Lung (tissue), 17 donors: ENCODE measurements at places on chromosomes 1 and 21. TPM values are rescaled to one million over a fixed set of nuclear protein-coding genes. Genes with fewer than 3 reads are reported as not detected.

DNA sequence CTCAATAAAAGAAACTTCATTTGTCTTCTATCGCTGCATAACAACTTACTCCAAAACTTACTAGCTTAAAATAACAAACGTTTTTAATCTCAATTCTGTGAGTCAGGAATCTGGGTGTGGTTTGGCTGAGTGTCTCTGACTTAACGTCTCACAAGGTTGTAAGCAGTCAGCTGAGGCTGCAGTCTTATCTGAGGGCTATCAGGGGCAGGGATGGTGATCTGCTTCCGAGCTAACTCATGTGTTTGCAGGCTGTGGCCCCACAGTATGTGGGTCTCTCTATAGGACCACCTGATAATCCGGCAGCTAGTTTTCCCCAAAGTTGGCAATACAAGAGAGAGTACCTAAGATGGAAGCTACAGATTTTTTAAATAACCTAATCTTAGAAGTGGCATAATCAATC is 234.2 kb upstream of the FGGY start:
- H3K27me3 ChIP-seq = no peaks in the 10 kb centered on the region
- no peak overlapping the region for H3K4me3 ChIP-seq
- peaks cover 10% of the 10 kb centered on the region for H3K4me1 ChIP-seq
- H3K36me3 ChIP-seq = no peaks in the 10 kb centered on the region

- DNase-seq = no peak
- no peak overlapping the region for H3K27ac ChIP-seq
- H3K4me1 ChIP-seq = no peaks in the 10 kb centered on the region
- H3K4me3 ChIP-seq = no peak overlapping the region
- no peaks in the 10 kb centered on the region for H3K27me3 ChIP-seq
- no peaks in the 10 kb centered on the region for H3K36me3 ChIP-seq
Measured at GRCh38 chr1:24454673-24455072, 39.1 kb downstream of the NIPAL3 start.

GRCh38 chr1:24705260-24706073 is 39.8 kb upstream of the CLIC4 start:
- H3K27me3 ChIP-seq = no peaks in the 10 kb centered on the region
- peaks cover 5% of the 10 kb centered on the region for H3K4me1 ChIP-seq
- H3K27ac ChIP-seq = peak overlapping the region; percentile 78

DNA sequence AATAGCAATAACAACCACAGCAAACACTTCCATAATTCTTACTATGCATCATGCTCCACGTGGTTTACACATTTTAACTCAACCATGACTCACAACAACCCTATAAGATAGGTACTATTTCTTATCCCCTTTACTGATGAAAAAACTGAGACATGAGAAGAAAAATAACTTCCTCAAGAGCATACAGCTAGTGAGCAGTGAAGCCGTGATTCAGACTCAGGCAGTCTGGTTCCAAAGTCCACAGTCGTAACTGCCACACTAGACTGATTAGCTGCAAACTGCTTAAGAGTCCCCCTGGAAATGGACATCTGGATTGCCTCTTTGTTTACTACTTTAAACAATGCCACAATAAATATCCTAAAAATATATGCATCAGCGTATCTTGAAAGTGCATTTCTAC is 55.7 kb downstream of the PLD5 start:
- H3K36me3 ChIP-seq = no peaks in the 10 kb centered on the region

GRCh38 chr1:35857830-35858229 is 25.2 kb upstream of the AGO1 start:
- H3K27ac ChIP-seq = no peak overlapping the region
- H3K4me3 ChIP-seq = no peak overlapping the region
- H3K27me3 ChIP-seq = no peaks in the 10 kb centered on the region
- peak; percentile 47 for DNase-seq
- no peaks in the 10 kb centered on the region for H3K4me1 ChIP-seq

DNA sequence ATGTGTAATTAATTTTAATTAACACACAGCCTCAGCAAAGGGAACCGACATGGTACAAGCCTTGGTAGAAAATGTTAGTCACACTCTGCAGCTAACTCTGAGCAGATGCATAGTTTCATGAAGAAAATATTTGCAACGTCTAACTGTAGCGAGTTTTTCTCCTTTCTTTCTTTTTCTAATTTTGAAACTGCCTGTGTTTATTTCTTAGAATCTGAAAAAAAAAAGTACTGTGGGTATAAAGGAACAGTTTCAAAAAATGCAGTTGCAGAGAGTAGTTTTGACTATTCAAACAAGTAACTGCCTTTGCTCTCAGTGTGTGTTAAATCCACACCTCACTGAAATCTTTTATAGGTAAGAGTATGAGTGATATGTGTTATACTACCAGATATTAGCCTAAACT is 149.9 kb upstream of the C1orf105 start:
- H3K4me1 ChIP-seq = peaks cover 9% of the 10 kb centered on the region
- no peak for DNase-seq
- H3K4me3 ChIP-seq = no peak overlapping the region
- no peaks in the 10 kb centered on the region for H3K27me3 ChIP-seq
- no peaks in the 10 kb centered on the region for H3K36me3 ChIP-seq

DNA sequence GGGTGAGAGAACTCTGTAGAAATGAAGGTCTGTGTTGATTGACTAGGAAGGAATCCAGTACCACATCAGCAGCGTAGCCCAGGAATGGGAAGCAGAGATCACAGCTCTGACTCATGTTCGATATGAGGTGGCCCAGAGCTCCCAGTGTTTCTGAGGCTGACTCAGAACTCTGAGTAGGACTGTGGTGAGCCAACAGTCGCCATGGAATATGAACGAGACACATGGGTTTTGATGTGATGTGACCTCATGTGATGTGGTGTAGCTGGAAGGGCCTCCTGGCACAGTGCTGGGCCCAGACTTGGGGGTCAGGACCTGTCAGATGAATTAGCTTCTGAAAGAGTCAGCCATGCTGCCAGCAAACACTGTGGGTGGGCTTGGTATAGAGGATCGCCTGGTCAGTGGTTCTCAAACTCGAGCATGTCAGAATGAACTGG is 237.0 kb downstream of the MRPL39 start:
- no peaks in the 10 kb centered on the region for H3K27me3 ChIP-seq
- no peaks in the 10 kb centered on the region for H3K36me3 ChIP-seq
- H3K4me3 ChIP-seq = no peak overlapping the region
- peak; percentile 84 for DNase-seq
- H3K4me1 ChIP-seq = no peaks in the 10 kb centered on the region
- H3K27ac ChIP-seq = no peak overlapping the region

DNA sequence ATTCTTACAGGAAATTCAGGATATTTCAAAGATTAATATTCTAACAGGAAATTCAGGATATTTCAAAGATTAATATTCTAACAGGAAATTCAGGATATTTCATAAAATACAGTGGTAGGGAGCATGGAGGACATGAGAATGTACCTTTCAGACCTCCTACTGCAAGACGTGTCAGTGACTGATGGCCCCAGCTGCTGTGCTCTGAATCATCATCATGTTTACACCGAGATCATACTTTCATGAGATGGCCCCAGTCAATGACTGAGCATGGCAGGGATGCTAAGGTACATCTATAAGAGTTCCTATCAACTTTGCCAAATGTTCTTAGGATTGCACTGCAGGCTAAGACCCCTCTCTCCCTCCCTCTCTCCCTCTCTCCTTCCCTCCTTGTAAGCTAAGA is 69.0 kb downstream of the HFM1 start:
- no peak overlapping the region for H3K4me3 ChIP-seq
- no peaks in the 10 kb centered on the region for H3K36me3 ChIP-seq
- H3K27ac ChIP-seq = no peak overlapping the region

DNA sequence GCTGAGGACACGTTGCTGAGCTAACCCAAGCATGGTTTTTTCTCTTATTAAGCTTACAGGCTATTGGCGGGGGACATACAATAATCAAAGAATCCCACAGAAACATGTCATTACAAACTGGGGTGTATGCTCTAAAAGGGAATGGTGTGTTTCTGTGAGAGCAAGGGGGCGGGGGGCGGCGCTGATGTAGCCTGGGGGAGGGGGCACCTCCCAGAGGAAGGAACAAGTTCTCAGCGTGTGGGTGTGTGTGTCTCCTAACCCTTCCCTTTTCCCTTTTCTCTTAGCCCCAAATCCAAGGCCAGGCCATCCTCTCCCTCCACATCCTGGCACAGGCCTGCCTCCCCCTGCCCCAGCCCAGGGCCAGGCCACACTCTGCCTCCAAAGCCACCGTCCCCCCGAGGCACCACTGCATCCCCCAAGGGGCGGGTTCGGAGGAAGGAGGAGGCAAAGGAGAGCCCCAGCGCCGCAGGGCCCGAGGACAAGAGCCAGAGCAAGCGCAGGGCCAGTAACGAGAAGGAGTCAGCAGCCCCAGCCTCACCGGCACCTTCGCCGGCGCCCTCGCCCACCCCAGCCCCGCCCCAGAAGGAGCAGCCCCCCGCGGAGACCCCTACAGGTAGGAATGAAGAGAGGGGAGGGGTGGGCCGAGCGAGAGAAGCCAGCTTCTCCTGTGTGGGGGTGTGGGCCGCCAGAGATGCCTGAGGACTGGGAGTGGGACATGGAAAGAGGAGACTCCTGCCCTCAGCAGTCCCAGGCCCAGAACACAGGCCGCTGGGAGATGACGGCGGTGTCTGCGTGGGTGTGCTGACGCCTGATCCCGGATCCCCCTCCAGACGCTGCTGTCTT is 21.9 kb downstream of the MAP7D1 start:
- H3K27me3 ChIP-seq = no peaks in the 10 kb centered on the region
- peaks cover 82% of the 10 kb centered on the region for H3K36me3 ChIP-seq
- no peak overlapping the region for H3K4me3 ChIP-seq
- H3K4me1 ChIP-seq = peaks cover 1% of the 10 kb centered on the region
- DNase-seq = no peak

DNA sequence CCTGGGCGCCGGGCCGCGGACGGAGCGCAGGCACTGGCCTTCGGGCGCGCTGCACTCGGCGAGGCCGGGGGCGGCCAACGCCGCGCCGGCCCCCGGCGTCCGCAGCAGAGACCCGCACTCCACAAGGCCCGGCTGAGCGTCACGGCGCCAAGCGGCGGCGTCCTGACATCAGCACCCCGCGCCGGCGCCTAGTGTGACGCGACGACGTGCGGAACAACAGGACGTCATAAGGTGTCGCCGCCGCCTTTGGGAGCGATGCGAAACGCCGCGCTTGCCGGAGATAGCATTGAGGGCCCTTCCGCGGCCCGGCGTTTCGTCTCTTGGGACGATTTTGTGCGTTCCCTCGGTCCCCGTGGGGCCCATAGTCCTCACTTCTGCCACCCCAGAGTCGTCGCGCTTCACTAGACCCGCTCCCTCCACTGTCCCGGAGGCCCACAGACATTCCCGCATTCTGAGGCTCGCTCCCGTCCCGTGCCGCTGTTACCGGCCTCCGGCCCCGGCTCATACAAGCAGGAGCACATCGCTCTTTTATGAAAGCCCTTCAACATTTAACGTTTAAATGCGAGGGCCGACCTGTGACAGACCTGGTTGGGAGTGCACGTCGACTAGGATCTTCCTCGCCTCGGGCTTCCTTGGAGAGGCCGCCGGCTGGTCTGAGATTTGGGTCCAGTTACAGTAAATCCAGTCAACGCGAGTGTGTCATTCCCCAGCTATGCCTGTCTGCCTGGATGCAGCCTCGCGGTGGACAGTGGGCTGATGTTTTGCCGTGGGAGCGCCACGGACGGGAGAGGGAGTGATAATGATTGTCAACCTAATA is at the start of gene SSU72:
TSS of gene SSU72 (minus strand) at position 143 of the 817 bp plus-strand sequence. CDS start 306 bp downstream, outside the sequence.
- peak within 1 kb of the TSS; percentile 100 for H3K4me3 ChIP-seq
- H3K36me3 ChIP-seq = peaks cover 4% of the 10 kb centered on the region
- H3K27me3 ChIP-seq = no peaks in the 10 kb centered on the region
- peaks cover 5% of the 10 kb centered on the region for H3K4me1 ChIP-seq

DNA sequence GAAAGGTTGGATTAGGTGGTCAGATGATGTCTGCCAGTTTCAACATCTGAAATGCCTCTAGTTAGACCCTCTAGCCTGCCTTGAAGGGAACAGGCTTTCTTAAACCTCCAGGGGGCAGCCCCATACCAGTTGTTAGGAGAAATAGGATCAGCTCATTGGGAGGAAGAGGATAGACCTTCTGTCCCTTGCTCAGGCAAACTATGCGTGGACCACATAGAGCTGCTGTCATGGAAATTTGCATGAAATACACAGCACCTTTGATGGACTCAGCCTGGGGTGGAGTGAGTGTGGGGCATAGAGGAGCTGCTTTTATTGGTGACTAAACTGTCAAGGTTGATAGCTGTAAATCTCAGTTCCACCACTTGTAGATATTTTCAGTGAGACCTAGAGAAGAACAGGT is 38.4 kb upstream of the SPAG17 start:
- H3K36me3 ChIP-seq = no peaks in the 10 kb centered on the region
- H3K4me3 ChIP-seq = no peak overlapping the region
- peak; percentile 50 for DNase-seq
- H3K4me1 ChIP-seq = peaks cover 4% of the 10 kb centered on the region
- no peaks in the 10 kb centered on the region for H3K27me3 ChIP-seq
- no peak overlapping the region for H3K27ac ChIP-seq

GRCh38 chr1:90714521-90714951 is 2.6 kb downstream of the BARHL2 start:
- peaks cover 86% of the 10 kb centered on the region for H3K27me3 ChIP-seq
- peaks cover 13% of the 10 kb centered on the region for H3K4me1 ChIP-seq
- DNase-seq = no peak
- H3K4me3 ChIP-seq = no peak overlapping the region
- H3K36me3 ChIP-seq = no peaks in the 10 kb centered on the region

DNA sequence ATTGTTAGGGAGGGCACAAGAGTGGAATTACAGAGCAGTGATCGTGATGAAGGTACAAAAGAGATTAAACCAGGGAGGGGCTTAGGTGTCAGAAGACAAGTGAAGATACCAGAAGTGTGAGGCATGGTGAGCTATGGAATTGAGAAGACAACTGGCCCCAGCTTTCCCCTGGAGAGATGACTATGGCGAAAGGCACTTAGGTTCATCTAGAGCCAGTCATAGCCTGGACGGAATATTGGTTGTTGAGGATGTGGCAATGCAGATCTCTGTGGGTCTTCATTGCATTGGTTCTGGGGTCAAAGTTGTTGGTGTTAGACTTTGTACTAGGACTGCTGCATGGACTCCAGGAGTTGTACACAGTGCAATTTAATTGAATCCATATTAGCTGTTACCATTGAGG is 115.7 kb downstream of the FASLG start:
- no peak for DNase-seq
- peaks cover 4% of the 10 kb centered on the region for H3K4me1 ChIP-seq
- H3K36me3 ChIP-seq = no peaks in the 10 kb centered on the region
- no peaks in the 10 kb centered on the region for H3K27me3 ChIP-seq
- H3K27ac ChIP-seq = peak overlapping the region; percentile 9

GRCh38 chr1:42385283-42385682 is 4.7 kb downstream of the RIMKLA start:
- no peak overlapping the region for H3K27ac ChIP-seq
- no peak overlapping the region for H3K4me3 ChIP-seq
- H3K4me1 ChIP-seq = peaks cover 6% of the 10 kb centered on the region

SLC16A4 gene
- 4.6 TPM for polyA plus RNA-seq

MAP3K6 gene
- polyA plus RNA-seq = 72.5 TPM

LTN1 gene
- 7.0 TPM for polyA plus RNA-seq

RNU1-3 gene
- polyA plus RNA-seq = not detected

RHBG gene
- polyA plus RNA-seq = not detected

CR1 gene
- polyA plus RNA-seq = 0.57 TPM

UTS2 gene
- polyA plus RNA-seq = 1.8 TPM

AIRE gene
- polyA plus RNA-seq = not detected

WNT4 gene
- polyA plus RNA-seq = 2.1 TPM

BATF3 gene
- 8.3 TPM for polyA plus RNA-seq

RAB25 gene
- polyA plus RNA-seq = 156 TPM

RCAN3 gene
- 6.9 TPM for polyA plus RNA-seq

GBP7 gene
- polyA plus RNA-seq = 0.01 TPM

RHOU gene
- polyA plus RNA-seq = 21.1 TPM

ATAD3C gene
- polyA plus RNA-seq = 15.7 TPM

SUSD4 gene
- 3.3 TPM for polyA plus RNA-seq

RSPH1 gene
- 17.6 TPM for polyA plus RNA-seq
